ENCODE measurements at places on chromosomes 2 and 18. TPM values are rescaled to one million over a fixed set of nuclear protein-coding genes. Genes with fewer than 3 reads are reported as not detected.
A peak's percentile ranks its signal among the peaks of the same experiment; 100 is the strongest.

- peak; percentile 83 for ATAC-seq
Observed at GRCh38 chr2:31066086-31066485, 72.2 kb downstream of the GALNT14 start.

- ATAC-seq = peak; percentile 9
Observed at GRCh38 chr2:60554074-60554645, 706 bp upstream of the BCL11A start.

- no peak for ATAC-seq
Observed at GRCh38 chr2:239202343-239202742, 198.5 kb downstream of the HDAC4 start.

DNA sequence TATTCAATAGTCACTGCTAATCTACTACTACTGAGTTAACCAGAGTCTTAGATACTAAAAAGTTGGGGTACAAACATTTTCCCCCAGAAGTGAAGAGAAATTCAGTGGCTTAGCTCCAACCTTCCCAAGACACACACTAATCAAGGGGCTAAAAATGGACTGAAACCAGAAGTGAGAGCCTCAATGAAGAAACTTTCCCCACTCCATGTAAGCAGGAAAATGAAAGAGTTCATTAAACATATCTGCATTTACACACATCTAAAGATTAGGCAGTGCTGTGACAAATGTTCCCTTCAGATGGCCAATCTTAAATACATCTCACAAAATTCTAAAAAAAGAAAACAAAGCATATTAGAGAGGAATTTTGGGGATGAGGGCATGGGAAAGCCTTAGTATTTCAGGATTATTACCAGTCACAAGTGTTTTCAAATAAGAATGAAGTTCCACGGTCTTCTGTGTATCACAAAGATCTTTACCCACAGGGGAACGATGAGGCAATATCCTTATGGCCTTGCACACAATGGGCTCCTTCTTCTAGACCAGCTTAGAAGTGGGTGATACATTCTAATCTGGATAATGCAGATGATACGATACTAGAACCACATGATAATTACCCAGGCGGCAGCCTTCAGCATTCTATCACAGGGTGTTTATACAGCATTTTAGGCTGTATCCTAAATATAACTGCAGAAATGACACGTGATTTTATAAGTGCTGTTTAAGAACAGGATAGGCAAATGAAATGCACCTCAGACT is 17.1 kb downstream of the ANKRD44 start:
- ATAC-seq = no peak

- no peak for ATAC-seq
Observed at GRCh38 chr2:229571243-229571642, 143.1 kb downstream of the DNER start.

DNA sequence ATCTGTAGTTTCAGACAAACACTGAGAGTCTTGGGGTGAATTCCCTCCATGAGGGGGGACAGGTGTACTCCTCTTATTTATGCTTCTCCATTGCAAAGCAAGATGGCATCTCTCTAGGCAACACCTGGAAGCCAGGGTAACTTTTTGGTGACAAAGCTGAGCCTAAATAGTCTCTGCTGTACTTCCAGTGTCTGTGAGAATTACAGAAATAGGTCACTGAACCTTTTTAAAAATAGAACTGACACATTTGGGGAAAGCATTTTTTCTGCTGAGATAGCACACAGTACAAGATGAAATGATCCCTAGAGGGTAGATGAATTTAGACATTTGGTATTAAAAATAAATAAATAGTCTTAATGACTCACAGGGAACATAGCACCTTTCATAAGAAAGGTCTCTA is 71.7 kb upstream of the SP3 start:
- ATAC-seq = no peak

DNA sequence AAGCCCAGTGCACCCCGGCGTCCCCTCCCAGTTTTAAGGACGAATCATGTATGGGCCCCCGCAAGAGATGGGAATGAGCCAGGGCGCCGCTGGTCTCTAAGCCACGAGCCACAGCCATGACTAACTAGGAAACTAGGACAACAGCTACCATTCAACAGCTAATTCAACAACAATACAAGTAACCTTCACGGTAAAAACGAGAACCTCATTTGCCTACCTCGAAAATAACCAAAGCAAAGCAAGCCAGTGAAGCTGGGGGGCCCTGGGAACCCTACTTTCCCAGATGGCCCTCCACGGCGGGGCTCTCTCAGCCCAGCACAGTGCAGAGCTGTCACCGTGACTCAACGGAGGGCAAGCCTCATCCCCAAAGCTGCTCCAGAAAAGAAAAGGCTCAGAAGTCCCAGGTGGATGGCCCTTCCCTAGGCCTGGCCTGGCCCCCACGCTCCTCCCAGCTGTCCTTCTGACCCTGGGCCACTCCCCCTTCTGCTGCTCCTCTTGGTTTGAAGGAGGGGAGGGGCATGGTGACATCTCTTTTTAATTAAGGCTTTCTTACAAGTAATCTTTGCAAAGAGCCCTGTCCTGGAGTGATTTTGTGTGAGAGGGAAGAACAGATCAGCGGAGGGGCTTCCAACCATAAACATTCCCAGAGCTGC is 126.3 kb downstream of the HDAC4 start:
- peak; percentile 52 for ATAC-seq

DNA sequence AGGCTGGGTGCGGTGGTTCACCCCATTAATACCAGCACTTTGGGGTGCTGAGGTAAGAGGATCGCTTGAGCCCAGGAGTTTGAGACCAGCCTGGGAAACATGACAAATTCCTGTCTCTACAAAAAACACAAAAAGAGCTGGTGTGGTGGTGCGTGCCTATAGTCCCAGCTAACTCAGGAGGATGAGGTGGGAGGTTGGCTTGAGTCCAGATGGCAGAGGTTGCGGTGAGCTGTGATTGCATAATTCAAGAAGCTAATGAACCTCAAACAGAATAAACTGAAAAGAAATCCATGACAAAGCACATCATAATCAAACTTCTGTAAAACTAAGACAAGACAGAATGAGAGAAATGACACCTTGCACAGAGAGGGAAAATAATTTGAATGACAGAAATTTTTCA is 54.8 kb downstream of the SEMA4F start:
- peak; percentile 35 for ATAC-seq

GRCh38 chr2:31249009-31249690 is 15.2 kb downstream of the EHD3 start:
- ATAC-seq = no peak

DNA sequence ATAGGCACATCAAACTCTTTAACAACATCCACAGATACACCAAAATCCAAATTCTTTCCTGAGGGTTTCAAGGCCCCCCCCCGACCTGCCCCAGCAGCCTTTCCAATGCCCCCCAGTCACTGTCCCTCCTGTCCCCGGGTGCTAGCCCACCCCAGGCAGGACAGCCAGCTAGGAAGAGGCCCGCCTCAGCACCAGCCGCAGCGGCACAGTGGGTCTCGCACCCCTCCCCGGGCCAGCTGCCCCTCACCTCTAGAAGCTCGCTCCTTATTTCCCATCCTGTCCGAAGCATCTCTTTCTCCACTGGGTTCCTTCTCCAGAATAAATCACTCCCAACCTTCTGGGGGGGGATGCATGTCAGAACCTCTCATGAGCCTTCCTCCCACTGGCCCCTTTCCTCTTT is 69.4 kb downstream of the FBXO15 start:
- no peak for ATAC-seq

DNA sequence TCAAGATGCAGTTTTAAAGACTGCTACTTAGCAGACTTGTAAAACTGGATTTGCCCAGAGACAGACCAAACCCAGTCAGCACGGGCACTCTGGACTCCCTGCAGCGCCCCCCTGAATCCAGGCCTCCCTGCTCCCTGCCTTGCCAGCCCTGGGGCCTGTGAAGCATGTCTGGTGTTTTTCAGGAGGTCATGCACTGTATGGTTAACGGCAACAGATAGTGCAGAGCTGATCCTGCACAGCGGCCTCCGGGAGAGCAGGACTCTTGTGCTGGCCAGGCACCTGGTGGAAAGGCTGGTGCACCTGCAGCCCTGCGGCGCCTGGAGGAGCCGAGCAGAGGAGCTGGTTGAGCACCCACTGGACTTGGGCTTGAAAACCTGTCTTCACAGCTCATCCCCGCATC is 30.4 kb downstream of the HDAC4 start:
- no peak for ATAC-seq

GRCh38 chr2:37784071-37784758 is 112.8 kb upstream of the CDC42EP3 start:
- peak; percentile 78 for ATAC-seq

GRCh38 chr2:154677401-154677800 is 21.1 kb upstream of the KCNJ3 start:
- no peak for ATAC-seq

DNA sequence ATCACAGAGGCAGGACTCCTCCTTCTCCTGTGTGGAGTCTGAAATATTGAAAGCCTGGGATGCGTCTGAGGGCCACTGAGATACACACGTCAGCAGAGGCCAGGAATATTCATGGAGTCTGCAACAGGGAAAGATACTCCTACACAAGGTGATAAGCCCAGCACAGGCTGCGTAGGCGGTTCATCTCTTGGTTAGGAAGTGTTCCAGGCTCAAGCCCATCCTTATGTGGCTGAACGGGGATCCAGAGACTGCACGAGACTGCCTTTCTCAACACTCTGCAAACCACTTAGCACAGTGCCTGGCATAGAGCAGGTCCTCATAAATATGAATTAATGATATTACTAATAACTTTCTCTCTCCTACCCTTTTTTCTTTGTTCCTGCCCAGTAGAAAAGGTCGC is 29.2 kb upstream of the AGPS start:
- no peak for ATAC-seq

DNA sequence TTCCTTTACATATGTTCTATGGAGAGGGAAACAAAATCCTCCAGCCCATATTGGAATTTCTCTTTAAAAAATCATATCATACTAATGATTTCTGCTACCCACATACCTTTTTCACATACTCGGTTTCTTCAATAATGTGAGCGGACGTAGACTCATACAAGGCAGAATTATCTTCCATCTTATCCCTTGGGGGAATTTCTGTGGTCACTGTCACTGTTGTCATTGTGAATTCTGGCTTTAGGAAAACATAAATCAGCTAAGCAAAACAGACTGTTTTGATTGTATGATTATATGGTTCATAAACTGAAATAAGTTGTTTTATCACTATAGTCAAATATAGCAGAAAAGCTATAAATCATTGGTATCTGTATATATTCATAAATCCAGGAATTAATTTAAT is 16.7 kb downstream of the CCDC68 start:
- no peak for ATAC-seq

SLC4A5 gene
- 1.7 TPM for total RNA-seq

LDLRAD4 gene
- 0.38 TPM for total RNA-seq

C18orf32 gene
- 27.4 TPM for total RNA-seq

RTP5 gene
- total RNA-seq = 1.2 TPM

WIPF1 gene
- total RNA-seq = 7.8 TPM

ZNF804A gene
- total RNA-seq = 9.0 TPM

G6PC2 gene
- not detected for total RNA-seq

FAM124B gene
- total RNA-seq = 0.17 TPM

Measured in motor neuron (in vitro differentiated cells).